ENCODE measurements at places on chromosomes 1 and 21.

GRCh38 chr1:178127482-178128191 is 33.7 kb downstream of the RASAL2 start:
- DNase-seq, result no peak

DNA sequence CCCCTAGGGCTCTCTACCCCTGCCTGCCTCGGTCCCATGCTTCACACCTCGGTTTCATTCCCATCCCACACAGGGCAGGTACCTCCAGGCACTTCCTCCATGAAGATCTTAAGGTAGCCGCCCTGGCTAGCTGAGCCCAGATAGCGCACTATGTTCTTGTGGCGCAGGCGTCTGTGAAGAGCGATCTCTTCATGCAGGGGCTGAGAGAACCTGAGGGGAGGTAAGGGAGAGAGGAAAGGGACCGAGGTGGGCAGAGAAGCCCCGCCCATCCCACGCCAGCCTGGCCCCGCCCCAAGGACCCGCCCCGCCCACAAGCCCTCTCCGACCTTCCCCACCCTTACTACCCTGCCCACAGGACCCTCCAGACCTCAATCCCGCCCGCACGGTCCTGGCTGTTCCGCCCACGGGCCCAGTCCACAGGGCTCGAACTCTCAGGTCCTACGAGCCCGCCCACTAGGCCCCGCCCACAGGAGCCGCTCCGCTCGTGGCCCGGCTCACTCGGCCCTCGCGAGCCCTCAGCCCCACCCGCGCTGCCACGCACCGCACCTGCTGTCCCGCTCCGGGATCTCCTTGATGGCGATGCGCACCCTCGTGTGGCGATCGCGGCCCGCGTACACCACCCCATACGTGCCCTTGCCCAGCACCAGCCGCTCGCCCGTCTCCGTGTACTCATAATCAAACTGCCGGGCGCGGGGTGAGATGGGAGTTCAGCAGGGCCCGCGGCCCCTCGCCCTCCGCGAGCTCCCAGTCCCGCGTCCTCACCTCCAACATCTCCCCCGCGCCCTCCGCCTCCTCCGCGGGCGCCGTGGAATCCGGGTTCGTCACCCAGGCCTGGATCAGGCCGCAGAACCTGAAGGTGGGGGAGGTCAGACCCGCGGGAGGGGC is 6.4 kb downstream of the MAP3K6 start:
- DNase-seq, result no peak

DNA sequence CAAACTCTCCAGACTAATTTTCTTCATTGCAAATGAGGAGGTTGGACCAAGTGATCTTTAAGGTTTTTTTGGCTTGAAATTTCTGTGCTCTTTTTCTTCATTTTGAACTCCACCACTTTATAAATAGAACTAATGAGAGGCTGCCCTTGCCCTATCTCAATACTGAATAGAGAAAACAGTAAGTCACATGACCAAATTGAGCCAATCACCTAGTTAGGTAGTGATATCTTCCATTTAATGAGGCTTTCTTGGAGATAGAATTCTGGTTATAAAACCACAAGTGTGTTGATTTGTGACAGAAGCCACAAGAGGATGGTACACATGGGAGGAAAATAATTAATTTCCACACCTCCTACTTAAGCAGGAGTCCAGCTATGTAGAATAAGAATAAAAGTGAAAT is 263.4 kb upstream of the SNX7 start:
- DNase-seq, result no peak

DNA sequence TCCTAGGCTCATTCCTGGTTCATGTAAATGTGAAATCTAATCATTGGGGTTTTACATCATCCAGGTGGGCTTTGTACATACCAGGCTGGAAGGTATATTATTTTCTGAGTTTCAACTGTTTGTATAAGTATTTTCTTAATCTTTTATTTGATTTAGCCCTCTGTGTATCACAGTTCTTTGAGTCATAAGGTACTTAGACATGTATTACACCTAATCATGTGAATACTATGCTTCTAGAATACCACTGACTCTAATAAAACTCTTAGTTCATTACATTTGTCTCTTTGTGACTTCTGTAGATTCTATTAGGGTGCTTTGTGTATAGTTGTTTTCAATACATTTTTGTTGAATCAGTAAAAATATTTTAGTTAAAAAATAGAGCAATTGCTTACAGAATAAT is 92.8 kb downstream of the ZFYVE9 start:
- DNase-seq, result no peak

- no peak for DNase-seq
These were observed 221.8 kb downstream of the NTNG1 start for GRCh38 chr1:107362468-107363140.

DNA sequence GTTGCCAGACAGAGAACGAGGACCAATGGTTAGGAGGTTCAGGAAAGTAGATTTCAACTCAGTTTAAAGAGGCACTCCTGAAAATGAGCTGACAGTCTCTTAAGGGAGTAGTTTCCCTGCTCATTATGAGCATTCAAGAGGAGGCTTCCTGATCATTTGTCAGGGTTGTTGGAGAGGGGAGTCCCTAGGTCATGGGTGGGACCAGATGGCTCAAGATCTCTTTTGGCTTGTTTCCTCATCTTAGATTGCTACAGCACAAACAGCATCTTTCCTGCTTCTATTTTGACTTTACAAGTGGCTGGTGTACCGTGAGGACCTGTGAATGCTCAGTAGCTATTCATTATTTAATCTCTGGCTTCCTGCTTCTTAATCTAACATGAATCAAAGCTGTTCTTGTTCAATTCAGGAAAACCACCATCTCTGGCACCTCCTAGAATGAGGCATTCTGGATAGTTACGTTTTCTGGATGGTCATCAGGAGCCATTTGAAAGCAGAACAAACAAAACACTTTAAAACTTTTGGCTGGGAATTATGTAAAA is 47.6 kb downstream of the PEX14 start:
- no peak for DNase-seq

GRCh38 chr1:197915862-197916499 is 1.2 kb upstream of the LHX9 start:
- no peak for DNase-seq

DNA sequence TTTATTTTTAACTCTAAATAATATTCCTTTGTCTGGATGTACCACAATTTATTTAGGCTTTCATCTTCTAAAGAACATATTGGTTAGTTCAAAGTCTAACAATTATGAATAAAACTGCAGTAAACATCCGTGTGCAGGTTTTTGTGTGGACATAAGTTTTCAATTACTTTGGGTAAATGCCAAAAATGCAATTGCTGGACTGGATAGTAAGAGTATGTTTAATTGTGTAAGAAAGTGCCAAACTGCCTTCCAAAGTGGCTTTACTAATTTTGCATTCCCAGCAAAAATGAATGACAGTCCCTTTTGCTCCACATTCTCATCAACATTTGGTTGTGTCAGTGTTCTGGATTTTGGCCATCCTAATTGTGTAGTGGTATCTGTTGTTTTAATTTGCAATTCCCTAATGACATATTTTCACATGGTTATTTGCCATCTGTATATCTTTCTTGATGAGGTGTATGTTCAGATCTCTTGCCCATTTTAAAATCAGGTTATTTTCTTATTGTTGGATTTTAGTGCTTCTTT is 113.8 kb downstream of the DPYD start:
- no peak for DNase-seq

- no peak for DNase-seq
These were observed 1760.3 kb downstream of the NCAM2 start for GRCh38 chr21:22758478-22758877.

GRCh38 chr21:15749082-15749860 is 19.5 kb downstream of the USP25 start:
- no peak for DNase-seq

DNA sequence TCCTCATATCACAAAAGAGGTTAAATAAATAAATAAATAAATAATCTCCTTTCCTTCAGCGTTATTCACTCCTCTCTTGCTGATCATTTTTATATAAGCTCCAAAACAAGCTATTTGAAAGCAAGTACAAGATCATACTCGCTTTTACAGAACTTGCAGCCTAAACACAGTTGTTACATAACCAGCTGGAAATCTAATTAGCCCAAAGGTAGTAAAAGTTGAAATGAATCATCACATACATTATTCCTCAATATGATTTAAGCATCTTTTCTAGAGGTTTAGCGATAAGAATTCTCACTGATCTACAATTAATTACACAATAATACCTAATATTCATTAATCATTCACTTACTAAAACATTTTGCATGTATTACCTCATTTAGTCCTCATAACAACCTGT is 160.2 kb downstream of the COP1 start:
- DNase-seq, result no peak

DNA sequence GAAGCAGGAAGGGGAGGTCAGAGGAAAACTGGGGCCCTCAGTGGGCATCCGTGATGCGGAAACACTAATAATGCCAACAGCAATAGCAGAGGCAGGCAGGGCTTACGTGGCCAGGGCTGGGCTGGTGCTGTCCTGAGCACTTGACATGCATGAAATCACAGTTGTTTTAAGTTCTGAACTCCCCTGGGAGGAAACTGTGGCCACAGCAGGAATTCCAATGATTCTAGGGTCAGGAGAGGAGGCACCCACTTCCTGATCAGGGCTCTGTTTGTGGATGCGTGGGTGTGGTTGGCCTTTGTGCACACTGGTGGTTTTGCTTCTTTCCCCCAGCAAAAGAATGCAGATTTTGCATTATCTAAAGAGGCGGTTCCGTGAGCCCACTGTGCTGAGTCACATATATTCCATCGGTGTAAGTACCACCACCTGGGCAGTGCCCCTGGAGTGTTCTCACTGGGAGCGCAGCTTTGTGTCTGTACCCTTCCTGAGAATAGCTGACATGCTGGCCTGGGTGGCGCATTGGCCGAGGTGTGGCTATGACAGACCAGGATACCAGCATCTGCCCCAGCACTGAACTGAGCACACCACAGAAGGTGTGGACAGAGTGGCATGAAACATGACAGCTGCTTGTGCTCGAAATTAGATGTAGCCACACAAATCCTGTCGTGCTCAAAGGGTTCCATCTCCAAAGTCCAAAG is 71.0 kb downstream of the PDE9A start:
- no peak for DNase-seq

DNA sequence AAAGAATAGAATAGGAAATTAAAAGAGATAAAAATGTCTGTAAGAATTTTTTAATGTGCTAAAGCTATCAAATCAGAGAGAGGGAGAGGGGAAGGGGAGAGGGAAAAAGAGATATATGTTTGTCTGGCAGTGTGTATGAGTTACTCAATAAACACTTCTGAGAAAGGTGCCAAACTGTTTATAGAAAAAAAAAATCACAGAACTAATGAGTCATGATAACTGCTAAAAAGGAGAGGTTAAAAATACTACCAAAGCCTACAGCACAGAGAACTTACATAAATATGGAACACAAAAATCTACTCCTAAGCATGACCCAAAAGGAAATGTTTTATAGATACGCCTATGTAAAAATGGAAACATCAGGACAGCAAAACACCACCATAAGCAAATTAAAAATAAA is 45.4 kb downstream of the SELENOF start:
- no peak for DNase-seq

- no peak for DNase-seq
These were observed 90.2 kb downstream of the ESRRG start for GRCh38 chr1:216632980-216633379.

- DNase-seq, result no peak
These were observed 39.7 kb downstream of the LACTBL1 start for GRCh38 chr1:22932803-22933470.

GRCh38 chr1:9164919-9165318 is 36.0 kb upstream of the GPR157 start:
- no peak for DNase-seq

DNA sequence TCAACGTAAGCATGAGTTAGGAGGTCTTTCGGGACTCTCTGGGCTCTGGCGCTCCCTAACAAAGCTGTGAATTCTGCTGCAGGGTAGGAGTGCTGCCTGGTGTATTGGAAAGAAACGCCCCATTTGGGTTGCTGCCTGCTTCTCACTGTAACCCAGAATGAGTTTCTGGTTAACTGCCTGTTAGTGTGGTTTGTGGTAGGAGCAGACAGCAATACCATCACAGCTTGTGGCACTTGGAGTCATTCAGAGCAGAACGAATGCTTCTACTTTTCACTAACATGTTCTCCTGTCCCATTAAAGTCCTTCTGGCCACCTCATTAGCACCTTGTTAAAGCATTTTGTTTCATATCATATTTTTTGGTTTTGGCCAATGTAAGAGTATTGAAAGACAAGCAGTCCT is 18.1 kb downstream of the MAP3K7CL start:
- no peak for DNase-seq

- no peak for DNase-seq
These were observed 129.2 kb downstream of the GLUL start for GRCh38 chr1:182262425-182262824.

DNA sequence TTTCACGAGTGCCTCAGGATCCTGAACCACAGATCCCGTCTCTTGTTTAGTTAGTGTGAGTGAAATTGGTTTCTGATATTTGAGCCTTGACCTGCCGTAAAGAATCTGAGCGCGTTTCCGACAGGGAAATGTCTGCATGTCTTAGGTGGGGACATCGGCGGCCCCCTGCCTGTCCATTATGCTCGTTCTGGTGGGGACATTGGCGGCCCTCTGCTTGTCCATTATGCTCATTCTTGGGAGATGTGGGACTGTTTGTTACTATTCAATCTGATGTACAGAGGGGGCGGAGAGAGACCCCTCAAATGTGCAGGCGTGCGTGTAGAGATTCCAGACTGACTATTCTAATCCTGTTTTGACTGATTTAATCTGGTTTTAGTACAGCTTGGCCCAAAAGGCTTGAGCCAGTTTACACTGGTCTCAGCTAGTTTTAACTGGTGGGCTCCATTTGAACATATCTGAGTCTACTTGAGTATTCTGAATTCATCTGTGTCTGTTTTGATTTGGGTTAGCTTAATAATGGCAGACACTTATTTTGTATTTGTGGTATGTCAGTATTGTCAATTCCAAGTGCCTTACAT is 6.6 kb upstream of the TINAGL1 start:
- DNase-seq, result no peak

DNA sequence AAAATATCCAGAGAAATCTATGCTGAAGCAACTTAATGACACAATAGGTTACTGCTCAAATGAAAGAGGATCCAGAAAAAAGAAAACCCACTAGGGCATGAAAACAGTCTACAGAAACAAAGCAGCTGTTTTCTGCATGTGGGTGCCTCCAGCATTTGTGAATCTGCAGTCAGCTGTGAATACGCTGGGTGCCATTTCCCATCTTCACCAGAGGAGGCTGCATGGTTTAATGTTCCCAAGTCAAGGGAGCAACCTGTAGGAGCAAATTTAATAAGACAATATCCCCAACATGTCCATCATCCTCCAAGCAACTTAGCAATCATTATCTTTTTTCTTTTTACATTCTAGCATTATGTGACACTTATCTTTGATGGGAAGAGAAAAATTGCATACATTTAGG is 396.6 kb downstream of the BRINP2 start:
- DNase-seq, result no peak

DNA sequence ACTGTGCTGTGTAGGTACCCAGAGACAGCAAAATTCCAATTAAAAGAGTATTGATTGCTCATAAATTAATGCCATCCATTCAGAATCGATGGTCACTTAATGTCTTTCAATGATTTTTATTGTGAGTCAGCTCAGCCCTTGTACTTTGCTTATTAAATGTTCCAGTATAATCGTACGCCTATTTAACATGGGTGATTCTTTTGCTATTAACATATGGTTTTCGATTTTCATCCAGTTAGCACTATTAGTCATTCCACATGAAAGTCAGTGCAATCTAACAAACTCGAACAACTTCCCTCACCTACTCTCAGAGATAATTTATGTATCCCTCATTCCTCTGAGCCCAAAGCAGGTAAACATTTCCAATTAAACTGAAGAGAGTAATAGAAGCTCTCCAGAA is 109.6 kb upstream of the APP start:
- no peak for DNase-seq
